Umbilical cord (tissue), 2 donors: ENCODE measurements at places on chromosomes 7 and 10.

DNA sequence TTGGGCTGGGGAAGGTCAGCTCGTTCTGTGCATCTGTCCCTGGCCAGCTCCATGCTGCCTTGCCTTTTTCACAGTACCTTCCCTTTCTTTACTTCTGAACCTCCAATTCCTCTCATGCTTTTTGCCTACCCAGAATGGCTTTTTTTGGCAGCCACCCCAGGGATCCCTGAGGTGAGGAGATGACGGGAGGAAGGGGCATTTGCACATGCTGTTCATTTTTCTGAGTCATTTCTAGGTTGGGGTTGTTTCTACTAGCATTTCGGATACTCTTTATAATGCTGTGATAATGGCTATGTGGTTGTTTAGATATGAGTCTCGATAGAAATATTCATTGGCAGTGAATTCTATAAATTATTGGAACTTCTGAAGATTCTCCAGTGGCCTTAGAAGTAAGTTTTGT is 415.1 kb upstream of the FZD8 start:
- no peak for DNase-seq

DNA sequence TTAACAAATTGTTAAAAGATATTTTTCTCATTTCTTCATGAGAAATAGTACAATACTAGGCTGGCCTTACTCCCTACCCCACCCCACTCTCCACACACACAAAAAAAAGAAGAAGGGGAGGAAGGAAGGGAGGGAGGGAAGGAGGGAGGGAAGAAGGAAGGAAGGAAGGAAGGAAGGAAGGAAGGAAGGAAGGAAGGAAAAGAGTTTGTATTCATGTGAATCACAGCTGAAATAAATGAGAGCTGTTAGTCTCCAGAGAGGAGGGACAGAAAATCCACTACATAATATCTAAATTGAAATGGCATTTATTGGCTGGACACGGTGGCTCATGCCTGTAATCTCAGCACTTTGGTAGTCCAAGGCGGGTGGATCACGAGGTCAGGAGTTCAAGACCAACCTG is 57.8 kb downstream of the SEMA3A start:
- DNase-seq, result no peak

DNA sequence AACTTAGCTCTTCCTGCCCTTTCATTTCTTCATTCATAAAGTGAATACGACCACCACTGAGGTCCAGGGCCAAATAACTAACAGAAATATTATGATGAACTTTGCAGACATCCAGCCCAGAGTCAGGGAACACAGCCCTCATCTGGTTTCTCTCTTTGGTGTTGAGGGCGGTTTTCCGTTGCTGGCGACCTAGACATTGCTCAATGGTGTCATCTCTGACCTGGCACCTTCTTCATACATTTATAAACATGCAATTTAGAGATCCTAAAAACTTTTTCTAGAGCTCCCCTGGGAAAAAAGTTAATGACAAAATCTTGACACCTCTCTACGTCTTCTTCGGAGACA is 324 bp upstream of the TET1 start:
- DNase-seq, result no peak

DNA sequence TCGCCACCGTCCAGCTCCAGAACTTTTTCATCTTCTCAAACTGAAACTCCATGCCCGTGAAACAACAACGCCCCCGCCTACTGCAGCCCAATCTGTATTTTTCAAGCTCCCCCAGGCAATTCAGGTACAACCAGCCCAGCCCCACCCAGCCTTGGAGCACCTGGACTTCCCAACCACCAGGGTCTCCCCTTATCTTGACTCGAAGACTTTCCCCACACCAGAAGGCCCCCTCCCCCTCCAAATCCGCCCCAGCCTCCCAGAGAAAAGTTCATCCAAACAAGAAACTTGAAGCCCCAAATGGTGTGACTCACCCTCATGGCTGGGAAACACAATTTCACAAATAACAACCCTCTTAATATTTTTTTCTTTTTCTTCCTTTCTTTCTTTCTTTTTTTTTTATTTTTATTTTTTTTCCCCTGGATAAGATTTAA is 10.6 kb downstream of the ZCCHC24 start:
- DNase-seq, result peak; percentile 75

- DNase-seq, result no peak
Observed at GRCh38 chr7:78967046-78967445, 486.4 kb downstream of the MAGI2 start.

- DNase-seq, result no peak
Observed at GRCh38 chr7:6615723-6616555, 529 bp downstream of the ZNF853 start.

DNA sequence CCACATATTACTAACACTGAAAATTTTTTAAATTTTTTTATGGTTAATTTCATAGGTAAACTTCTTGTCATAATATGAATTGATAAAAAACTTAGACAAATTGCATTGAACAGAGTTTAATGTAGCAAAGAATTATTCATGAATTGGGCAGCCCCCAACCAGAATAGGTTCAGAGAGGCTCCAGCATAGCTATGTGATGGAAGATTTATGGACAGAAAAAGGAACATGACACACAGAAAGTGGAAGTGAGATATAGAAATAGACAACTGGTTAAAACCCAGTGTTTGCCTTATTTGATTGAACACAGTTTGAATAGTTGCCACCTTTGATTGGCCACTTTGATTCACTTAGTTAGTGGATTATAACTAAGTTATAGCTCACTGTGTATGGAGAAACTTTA is 87.2 kb downstream of the AHR start:
- DNase-seq, result no peak

DNA sequence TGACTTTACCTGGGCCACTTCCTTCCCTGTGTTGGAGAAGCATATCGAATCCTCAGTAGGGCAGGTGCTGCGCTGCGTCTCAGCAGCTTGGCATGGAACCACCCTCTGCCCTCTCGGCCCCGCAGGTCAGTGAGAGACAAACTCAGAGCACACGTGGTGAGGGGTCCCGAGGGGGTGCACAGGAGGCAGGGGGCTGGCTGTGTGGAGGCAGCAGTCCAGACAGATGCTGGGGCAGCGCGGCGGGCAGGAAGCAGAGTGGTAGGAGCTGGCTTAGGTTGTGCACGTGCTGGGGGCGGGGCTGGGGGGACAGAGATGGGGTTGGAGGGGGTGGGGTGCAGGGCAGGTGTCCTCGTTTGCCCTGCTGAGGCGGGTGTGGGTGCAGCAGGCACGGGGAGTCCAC is 33.1 kb downstream of the NUB1 start:
- no peak for DNase-seq

- DNase-seq, result no peak
Observed at GRCh38 chr10:97101166-97101940, 84.4 kb downstream of the SLIT1 start.

DNA sequence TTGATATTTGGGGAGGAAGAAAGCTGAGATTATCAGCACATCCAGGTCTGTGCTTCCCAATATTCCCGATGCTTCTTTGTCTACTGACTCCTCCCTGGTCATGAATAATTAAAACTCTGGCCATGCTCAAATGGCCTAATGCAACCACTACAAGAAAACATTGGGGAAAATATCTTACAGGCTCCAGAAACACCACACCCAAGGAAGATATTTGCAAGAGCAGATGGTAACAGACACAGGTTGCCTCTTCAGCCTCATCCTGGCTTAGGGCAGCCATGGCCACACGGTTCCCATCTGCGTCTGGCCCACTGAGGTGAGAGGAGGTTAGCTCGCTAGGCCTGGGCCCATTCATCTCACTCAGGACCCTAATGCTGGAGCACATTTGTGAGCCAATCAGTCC is 108.4 kb upstream of the SDK1 start:
- DNase-seq, result no peak

DNA sequence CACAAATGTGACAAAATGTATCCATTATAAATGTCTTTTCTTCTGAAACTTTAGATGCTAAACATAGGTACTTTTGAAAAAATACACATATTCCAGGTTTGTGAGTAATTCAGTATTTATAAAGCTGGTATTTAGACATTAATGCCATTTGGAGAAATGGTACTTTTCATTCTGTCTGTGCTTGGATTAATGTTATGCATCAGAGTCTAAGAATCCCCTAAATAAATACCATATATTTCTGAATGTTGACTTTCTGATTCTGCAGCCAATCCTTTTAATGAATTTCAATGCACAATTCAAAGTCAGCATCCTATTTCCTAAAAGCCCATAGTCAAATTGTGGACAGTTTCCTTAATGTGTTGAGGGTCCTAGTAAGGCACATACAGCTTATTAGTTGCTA is 145.0 kb downstream of the DKK1 start:
- peak; percentile 46 for DNase-seq

DNA sequence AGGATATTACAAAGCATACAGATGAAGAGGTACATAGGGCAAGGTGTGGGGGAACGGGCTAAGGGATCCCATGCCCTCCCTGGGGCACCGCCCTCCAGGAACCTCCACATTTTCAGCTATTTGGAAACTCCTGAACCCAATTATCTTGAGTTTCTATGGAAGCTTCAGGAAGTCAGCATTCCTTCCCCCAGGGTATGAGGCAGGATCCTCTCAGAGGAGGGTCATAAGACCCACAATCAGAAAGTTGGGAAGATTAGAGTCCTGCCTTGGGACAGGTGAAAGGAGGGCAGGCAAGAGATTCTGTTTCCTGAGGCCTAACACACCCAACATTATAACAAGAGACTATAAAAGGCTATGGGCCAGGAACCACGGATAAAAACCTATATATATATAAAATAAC is 98.0 kb downstream of the RALA start:
- DNase-seq, result no peak

DNA sequence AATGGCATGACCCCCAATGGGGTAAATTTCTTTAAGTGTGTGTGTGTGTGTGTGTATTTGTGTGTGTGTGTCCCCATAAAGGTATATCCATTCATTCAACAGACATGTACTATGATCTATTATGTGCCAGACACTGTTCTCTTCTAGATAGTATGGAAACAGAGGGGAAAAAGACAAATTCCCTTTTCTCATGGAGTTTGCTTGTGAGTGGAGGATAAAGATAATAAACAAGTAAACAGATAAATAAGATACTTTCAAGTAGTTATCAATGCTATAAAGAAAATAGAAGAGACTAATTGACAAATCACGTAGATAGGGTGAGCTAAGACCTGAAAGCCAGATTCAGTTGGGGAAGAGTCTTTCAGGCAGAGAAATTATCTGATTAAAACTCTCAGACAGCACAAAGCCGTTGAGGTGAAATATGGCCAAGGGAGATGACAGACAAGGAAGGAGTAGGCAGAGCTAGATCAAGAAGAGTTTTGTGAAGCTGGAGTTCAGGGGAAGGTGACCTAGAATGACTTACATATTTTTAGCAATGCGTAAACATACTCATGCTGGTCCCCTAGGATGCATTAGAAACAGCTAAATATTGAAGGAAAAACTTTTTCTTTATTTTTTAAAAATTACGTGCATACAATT is 45.2 kb upstream of the DMTF1 start:
- no peak for DNase-seq

DNA sequence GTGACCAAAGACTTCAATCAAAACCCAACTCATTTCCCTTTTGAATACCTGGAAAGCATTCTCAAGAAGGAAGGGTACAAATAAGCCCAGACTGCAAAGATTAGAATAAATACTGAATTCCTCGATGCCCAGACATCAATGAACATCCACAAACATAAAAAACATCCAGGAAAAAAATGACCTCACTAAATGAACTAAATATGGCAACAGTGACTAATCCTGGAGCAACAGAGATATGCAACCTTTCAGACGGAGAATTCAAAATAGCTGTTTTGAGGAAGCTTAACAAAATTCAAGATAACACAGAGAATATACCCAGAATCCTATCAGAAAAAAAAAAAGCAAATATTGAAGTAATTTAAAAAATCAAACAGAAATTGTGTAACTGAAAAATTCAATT is 43.2 kb downstream of the PCLO start:
- DNase-seq, result no peak

GRCh38 chr10:120012566-120012965 is 120.0 kb downstream of the SEC23IP start:
- DNase-seq, result no peak

DNA sequence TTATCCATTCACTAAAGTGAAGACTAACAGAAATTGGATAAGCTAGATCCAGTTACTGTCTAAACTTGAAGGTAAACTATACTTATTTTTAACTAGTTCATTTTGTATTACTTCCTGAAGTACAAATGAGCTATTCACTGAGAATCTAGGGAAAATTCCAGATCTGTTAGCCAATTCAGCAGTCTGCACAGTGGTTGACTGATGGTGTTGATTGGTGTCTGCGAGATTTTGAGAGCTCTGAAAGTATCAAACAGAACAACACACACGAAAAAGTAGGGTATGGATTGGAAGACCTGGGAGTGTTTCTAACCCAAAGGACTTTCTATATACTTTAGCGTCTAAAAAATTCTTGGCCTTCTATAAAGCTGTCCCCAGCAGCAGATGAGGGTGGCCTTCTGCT is 33.6 kb upstream of the AGR2 start:
- no peak for DNase-seq

DNA sequence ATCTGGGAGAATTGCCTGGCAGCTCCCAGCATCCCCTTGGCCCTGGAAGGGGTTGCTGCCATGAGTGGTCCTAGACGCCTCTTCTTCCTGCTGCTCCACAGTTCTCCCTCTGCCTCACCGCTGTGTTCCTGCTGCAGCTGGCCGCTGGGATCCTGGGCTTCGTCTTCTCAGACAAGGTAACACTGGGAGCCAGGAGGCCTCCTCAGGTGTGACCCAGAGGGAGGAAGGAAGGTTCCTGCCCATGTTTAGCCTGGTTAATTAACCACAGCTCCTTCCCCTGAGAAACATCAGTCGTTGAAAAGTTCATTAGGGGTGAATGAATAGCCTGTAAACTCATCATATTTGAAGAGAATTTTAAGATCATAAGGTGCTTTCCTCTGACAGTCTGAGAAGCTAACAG is 18.2 kb downstream of the TSPAN33 start:
- DNase-seq, result no peak

GRCh38 chr10:47287805-47288204 is 12.2 kb upstream of the GDF10 start:
- DNase-seq, result no peak

- DNase-seq, result no peak
Observed at GRCh38 chr10:126191192-126191591, 197.1 kb downstream of the ADAM12 start.

- no peak for DNase-seq
Observed at GRCh38 chr7:126150278-126150958, 1102.3 kb downstream of the GRM8 start.

- no peak for DNase-seq
Observed at GRCh38 chr10:118955951-118956801, 73.3 kb upstream of the NANOS1 start.

DNA sequence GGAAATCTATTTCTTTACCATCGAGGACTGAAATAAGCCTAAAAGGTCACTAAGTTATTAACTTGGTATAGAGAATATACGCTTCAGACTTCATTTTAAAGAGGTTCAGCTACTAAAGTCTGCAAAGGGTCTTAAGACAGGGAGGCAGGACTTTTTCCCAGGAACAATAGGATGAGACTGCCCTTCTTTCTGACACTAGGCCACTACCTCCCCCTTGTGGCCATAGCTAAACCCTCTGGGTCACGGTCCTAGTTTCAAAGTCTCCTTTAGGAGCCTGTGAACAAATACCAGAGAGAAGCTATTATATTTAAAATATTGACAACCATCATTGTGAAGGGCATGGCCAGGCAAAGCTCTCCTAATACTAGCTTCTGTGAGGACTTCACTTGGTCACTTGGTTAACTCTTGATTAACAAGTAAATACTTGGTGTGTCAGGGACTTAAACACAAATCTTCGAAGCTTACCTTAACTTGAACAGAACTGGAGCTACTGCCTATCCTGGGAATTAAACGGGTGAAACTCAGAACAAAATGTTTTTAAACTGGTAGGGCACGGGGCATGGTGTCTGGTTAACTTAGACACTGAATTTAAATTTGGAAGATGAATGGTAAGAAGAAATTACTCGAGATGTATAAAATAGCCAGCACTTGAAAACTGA is 75.6 kb downstream of the CCDC6 start:
- DNase-seq, result peak; percentile 17

- DNase-seq, result no peak
Observed at GRCh38 chr10:128879441-128880140, 587.5 kb upstream of the MGMT start.
